ENCODE measurements at places on chromosomes 4 and X. TPM values are rescaled to one million over a fixed set of nuclear protein-coding genes. Genes with fewer than 3 reads are reported as not detected.

CCNB3 gene
- total RNA-seq = 0.17 TPM

ZCCHC18 gene
- 0.63 TPM for total RNA-seq

SPANXB1 gene
- 0.65 TPM for total RNA-seq

NCAPG gene
- 66.9 TPM for total RNA-seq

PITX2 gene
- 1.0 TPM for total RNA-seq

GRCh38 chrX:3549411-3549911 lies 164.0 kb downstream of the PRKX start:
- no peak for DNase-seq

GRCh38 chrX:136827026-136827425 lies 46.3 kb upstream of the ARHGEF6 start:
- no peak for DNase-seq

- DNase-seq = no peak
Measured at GRCh38 chr4:102869569-102870197, 891 bp downstream of the CISD2 start.

GRCh38 chr4:7887436-7887835 lies 52.2 kb downstream of the AFAP1 start:
- no peak for DNase-seq

GRCh38 chr4:100081491-100081890 lies 108.8 kb downstream of the DDIT4L start:
- DNase-seq = no peak

GRCh38 chrX:109632906-109633504 lies 8.0 kb upstream of the KCNE5 start:
- no peak for DNase-seq

DNA sequence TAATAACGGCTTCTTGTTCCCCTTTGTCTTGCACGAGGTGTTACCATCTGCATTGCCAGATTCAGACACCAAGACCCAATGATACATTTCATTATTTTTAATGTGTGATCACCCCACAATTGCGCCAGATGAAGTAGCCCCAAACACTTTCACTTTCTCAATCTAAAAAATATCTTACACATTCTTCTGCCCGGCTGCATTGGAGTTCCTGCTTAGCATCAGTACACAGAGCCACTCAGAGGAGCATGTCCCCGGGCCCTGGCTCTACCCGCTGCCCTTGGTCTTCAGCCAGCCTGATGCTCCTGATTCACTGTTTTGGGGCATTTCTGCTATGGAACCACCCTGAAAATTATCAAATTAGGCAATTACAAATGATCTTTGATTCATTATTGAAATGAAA lies 66.0 kb upstream of the TENM3 start:
- DNase-seq = no peak

DNA sequence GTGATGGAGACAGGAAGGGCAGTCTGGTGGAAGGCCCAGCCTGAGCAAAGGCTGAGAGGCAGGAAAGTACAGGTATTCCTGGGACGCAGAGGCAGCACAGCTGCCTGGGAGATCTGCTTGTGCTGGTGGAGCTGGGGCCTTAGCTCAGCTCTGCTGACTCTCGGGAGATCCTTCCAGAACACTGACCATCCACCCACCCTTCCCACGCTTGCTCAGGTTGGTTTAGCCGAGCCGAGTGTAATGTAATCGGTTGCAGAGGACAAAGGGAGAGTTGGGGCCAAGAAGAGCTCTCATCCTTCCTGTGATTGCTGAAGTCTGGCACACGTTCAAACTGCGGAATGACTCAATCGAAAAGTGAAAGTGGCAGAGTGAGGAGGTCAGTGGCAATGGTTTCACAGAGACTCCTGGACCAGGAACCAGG lies 43.1 kb upstream of the GPR78 start:
- DNase-seq = peak; percentile 90

GRCh38 chr4:15423285-15423711 lies 4.5 kb upstream of the C1QTNF7 start:
- no peak for DNase-seq

DNA sequence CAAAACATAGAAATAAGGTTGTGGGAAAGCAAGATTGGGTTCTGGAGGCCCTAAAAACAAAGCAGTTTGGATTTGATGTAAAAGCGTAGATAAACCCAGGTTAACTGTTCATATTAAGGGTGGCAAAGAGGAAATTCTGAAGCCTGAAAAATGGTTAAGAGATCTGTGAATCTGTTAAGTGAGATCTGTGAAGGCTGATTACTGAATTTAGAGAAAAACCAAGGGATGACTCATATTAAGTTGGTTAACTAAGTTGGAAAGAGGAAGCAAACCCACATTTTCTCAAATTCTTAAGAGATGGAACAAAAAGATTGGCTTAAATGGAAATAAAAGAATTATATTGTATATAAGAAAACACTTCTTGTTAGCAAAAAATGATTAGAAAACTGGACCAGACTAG lies 22.8 kb downstream of the GPAT3 start:
- no peak for DNase-seq

DNA sequence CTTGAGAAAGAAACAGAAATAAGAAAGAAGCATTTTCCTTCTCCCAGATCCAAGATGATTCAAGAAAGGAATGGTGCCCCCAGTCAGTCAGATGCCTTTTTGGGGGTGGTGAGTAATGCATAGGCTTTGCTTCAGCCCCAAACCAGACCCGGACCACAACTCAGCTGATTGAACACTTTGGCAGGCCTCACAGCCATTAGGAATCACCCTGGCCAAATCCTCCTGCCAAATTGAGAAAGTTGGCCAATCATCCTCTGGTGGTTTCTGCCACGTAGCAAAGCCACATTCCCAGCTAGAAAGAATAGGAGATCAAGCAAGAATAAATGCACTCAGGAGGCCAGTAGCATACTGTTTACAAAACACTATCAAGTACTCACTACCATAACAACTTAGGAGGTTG lies 33.7 kb downstream of the FRMD7 start:
- no peak for DNase-seq

DNA sequence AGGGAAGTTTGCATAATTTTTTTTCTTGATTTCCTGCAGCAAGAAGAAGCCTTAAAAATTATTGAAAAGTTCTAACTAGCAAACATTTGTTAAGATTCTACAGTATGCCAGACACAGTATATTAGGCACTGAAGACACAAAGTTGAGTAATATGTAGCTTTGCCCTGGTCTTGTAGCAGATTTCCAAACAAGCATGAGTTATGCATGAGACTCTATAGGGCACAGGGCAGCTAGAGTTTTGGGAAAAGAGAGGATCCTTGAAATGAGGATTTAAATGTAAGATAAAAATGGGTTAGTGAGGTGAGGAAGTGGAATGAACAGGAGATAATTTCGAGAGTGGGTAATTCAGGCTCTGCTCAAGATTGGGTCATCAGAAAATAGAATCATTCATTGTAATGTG lies 8.6 kb upstream of the GPRIN3 start:
- no peak for DNase-seq

DNA sequence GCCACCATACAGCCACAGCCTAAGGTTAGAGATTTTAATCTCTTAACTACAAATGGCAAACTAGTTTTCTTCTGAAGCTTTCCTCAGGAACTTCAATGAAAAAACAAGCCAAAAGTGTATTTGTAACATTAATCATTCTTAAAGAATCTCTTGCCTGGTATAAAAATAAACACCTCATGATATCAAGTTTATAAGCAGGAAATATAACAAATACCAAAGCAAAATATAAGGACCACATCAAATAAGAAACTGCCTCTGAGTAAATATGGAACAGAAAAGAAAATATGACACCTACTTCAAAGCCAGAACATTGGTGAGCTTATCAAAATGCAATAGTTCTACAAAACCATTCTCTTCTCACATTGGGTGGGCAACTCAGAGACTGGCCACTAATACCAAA lies 89.9 kb downstream of the GPC4 start:
- DNase-seq = no peak

DNA sequence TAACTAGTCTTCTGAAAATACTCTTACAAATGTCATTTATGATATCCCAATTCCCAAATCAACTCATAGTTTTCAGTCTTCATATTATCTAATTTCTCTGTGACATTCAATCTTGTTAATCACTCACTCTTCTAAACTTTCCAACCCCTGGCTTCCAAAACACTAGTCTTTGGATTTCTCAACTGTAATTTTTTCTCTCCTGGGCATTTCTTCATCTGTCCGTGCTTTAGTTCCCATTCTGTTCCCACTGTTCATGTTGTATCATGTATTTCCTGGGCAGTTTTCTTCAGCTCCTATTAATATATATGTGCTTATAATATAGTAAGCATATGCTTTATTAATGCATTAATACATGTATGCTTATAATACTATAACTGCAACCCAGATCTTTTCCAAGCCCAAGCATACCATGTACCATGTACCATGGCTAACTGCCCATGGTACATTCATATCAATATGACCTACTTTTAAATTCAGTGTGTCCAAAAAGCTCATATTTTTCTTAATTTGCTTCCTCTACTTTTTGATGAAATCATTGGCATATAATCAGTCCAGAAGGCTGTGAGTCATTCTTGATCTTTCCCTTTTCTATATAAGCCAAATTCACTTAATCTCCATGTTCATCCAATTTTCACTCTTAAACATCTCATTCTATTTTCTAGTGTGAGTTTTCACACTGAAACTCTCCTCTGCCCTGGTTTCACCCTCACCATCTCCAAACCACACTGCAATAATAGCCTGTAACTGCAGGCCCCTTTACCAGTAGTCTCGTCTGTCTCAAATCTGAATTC lies 21.3 kb upstream of the GK2 start:
- DNase-seq = no peak

- DNase-seq = no peak
Measured at GRCh38 chrX:119455264-119455663, 13.0 kb upstream of the SLC25A5 start.

GRCh38 chr4:23891064-23891421 lies 1.2 kb upstream of the PPARGC1A start:
- DNase-seq = no peak

Measured in epithelial cell of proximal tubule (primary cell).